Vagina (tissue), 2 donors: ENCODE measurements at places on chromosomes 5 and 9. TPM values are rescaled to one million over a fixed set of nuclear protein-coding genes. Genes with fewer than 3 reads are reported as not detected.

The LEAP2 gene
- 4.2 TPM for total RNA-seq

The SLC4A9 gene
- 0.25 TPM for total RNA-seq

The DNAH5 gene
- 0.49 TPM for total RNA-seq

The ACTBL2 gene
- total RNA-seq, result not detected

The COL23A1 gene
- 3.7 TPM for total RNA-seq

The FOXD4L4 gene
- not detected for total RNA-seq

The PCDHB11 gene
- total RNA-seq, result 2.2 TPM

The AGXT2 gene
- not detected for total RNA-seq

The NUP214 gene
- total RNA-seq, result 70.2 TPM

The LCN15 gene
- not detected for total RNA-seq

The FREM1 gene
- total RNA-seq, result 2.7 TPM

The SPRY4 gene
- 13.5 TPM for total RNA-seq

The C9orf153 gene
- not detected for total RNA-seq

The SOHLH1 gene
- total RNA-seq, result not detected

The CCL19 gene
- 3.7 TPM for total RNA-seq

The ZDHHC12 gene
- 19.4 TPM for total RNA-seq

The RNF183 gene
- not detected for total RNA-seq

The GARNL3 gene
- total RNA-seq, result 31.4 TPM

The SNCAIP gene
- total RNA-seq, result 11.3 TPM

The TNC gene
- total RNA-seq, result 18.7 TPM

The S100Z gene
- total RNA-seq, result not detected

The OBP2B gene
- total RNA-seq, result not detected

The SPATA31C1 gene
- not detected for total RNA-seq

The SERF1A gene
- total RNA-seq, result 7.6 TPM

The CA9 gene
- 0.98 TPM for total RNA-seq

The RMND5B gene
- 51.6 TPM for total RNA-seq

The ARHGAP26 gene
- 42.5 TPM for total RNA-seq

The C9 gene
- total RNA-seq, result not detected

The LRRC70 gene
- 9.6 TPM for total RNA-seq

The NEUROG1 gene
- not detected for total RNA-seq

The SLC6A18 gene
- total RNA-seq, result not detected

The EPB41L4B gene
- 4.7 TPM for total RNA-seq

The C5orf22 gene
- 18.2 TPM for total RNA-seq

The TAF9 gene
- total RNA-seq, result 35.8 TPM

The PDCD1LG2 gene
- 1.2 TPM for total RNA-seq

The CFAP157 gene
- not detected for total RNA-seq

The TMEM215 gene
- total RNA-seq, result not detected

The NMUR2 gene
- total RNA-seq, result not detected

The THBS4 gene
- total RNA-seq, result 0.98 TPM

The NTNG2 gene
- 0.98 TPM for total RNA-seq

The FSD1L gene
- 4.2 TPM for total RNA-seq

The DRD1 gene
- not detected for total RNA-seq

The FBXL17 gene
- 15.0 TPM for total RNA-seq
